ENCODE measurements at places on chromosomes 7 and 10.
A peak's percentile ranks its signal among the peaks of the same experiment; 100 is the strongest.

DNA sequence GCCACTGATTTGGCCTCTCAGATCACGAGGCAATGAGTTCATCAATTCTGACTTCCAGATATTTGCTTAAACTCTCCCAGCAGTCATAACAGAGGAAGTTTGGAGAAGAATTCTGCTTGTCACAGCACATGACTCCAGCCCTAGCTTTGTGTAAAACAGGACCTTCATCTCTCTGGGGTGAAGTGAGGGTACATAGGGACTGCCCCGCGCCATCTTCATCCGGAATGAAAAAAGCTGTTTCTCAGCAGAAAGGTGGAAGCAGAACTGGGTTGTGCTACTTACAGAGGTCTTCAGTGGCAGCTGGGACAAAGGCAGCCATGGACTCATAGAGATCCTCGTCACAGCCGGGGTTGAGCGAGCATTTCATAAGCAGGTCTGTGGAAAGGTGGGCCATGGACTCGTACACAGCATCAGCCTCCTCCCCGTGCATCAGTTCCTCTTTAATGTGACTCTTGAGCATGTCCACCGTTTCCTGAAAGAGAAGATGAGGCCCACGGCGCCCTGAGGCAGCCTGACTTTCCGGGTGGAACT lies 58.4 kb upstream of the TM9SF3 start:
- DNase-seq = no peak

DNA sequence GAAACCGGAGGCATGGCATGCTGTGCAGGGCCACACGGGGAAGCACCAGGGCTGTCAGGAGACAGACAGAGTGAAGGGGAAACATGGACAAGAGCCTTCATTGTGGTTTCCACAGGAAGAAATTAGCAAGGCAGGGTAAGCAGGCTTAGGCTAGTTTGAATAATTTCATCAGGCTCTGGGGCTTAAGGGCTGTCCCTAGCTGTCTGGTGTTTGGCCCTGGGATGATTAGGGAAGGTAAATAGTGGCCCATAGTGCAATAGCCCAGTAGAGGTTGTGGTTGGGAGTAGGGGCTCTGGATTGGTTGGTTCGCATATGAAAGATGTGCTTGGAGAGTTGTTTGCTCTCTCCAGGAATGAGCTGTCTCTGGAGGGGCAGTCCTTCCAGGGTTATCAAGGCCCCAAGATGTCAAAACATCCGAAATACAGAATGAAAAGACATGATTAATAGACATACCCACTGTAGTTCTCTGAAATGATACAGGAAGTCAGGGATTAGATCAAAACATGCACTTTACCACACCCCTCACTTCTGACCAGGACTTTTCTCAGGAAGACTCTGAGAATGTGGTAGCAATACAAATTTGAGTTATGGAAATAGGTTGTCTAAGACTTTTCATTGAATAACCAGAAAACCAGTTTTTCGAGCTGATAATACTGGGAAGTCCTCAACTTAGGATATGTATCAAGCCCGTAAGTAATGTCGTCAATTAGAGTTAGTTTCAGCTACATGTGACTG lies 224.9 kb upstream of the NFE2L3 start:
- peak; percentile 64 for DNase-seq

DNA sequence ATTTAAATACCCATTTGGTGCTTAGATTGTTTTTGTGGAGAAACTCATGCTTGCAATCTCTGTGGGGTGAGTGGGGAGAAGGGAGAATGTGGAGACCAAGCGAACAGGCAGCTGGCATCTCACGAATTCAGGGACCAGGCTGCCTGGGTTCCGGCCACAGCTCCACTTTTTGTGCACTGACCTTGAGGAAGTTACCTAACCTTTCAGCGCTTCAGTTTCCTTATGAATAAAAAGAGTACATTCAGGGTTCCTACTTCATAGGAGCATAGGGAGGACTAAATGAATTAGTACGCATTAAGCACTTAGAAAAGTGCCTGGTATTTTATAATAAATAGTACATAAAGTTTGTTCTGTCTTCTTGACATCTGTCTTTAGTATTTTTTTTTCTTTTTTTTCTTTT lies 72.5 kb downstream of the PRTFDC1 start:
- DNase-seq = no peak

DNA sequence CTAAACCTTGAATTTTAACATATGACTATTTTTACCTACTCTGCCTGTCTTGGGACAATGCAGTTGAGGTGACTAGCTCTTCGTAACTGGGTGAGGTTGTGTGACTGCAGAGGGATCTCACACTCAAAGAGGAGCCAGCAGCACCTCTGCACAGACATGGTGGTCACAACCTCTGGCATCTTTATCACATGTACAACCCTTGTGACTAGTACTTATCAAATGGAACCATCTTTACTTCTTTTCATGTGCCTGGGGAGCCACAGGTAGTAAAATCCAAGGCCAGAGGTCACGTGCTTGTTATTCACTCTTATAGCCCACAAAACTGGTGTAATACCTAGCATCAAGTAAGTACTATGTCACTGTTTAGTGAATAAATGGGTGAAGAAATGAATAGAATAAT lies 244.3 kb downstream of the COBL start:
- DNase-seq = no peak

GRCh38 chr7:112945046-112945445 lies 141.6 kb downstream of the GPR85 start:
- no peak for DNase-seq
